A549 treated with Hydrocortisone at 1 μM for 4 hours (cell line): ENCODE measurements at places on chromosomes 5 and 9. TPM values are rescaled to one million over a fixed set of nuclear protein-coding genes. Genes with fewer than 3 reads are reported as not detected.

Gene MYMK
- not detected in 5 replicates for total RNA-seq

Gene CD14
- 3.3 to 4.5 TPM (median 4.1 TPM) in 5 replicates for total RNA-seq

Gene TYRP1
- 0.05 TPM in 2 of 5 replicates, not detected in the others for total RNA-seq

Gene SPARC
- 13.0 to 20.8 TPM (median 19.7 TPM) in 5 replicates for total RNA-seq

Gene BTNL8
- total RNA-seq, result not detected in 5 replicates

Gene OSMR
- total RNA-seq, result 47.0 to 75.5 TPM (median 65.4 TPM) in 5 replicates

Gene RECK
- total RNA-seq, result 5.5 to 6.3 TPM (median 6.0 TPM) in 5 replicates

Gene S100Z
- total RNA-seq, result not detected in 5 replicates

Gene ARHGEF39
- 13.6 to 18.2 TPM (median 17.4 TPM) in 5 replicates for total RNA-seq
